ENCODE measurements at places on chromosomes 13 and 19. TPM values are rescaled to one million over a fixed set of nuclear protein-coding genes. Genes with fewer than 3 reads are reported as not detected.

GRCh38 chr19:8196271-8196927 lies 12.8 kb upstream of the CERS4 start:
- peak overlapping the region; percentile 2 for H3K27ac ChIP-seq
- peaks cover 5% of the 10 kb centered on the region for H3K27me3 ChIP-seq
- DNase-seq, result no peak
- H3K4me3 ChIP-seq, result no peak overlapping the region

DNA sequence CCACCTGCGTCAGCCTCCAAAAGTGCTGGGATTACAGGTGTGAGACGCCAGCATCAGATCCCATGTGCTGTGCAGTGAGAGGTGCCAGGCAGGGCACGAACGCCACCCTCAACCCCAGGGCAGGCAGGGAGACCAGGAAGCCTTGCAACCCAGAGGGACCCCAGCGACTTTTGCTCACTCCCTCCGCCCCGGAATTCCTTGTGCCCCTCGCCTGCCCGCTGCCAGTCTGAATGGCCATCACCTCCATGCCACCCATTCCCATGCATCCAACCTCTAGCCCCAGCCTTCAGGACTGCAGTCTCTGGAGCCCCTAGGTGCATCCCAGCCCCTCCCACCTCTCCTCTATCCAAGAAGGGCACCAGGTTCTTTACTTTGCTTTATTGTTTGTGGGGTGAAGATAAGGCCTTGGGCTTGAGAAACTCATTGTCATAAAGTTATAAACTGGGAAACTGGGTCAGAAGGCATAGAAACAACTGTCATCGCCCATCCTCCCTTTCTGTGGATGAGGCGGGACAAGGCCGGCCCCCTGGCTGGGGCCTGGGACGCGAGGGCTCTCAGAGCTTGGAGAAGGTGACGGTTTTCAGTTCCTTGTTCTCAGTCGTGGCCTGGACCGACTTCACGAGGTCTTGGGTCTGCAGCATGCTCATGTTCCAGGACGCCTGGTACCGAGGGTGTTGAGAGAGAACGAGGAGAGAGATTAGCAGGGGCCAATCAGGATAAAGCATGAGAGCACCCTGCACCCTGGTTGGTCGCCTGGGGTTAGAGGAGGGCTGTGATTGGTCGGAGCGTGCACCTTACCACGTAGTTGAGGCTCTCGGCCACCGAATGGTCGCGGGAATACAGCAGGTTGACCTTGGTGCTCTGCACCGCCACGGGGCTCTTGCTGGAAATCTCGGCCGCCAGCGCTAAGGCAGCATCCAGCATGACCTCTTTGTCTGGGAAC lies 2.6 kb upstream of the LGALS4 start:
- H3K36me3 ChIP-seq, result peaks cover 10% of the 10 kb centered on the region
- no peak overlapping the region for H3K27ac ChIP-seq
- peaks cover 1% of the 10 kb centered on the region for H3K4me1 ChIP-seq
- H3K4me3 ChIP-seq, result no peak overlapping the region
- H3K27me3 ChIP-seq, result no peaks in the 10 kb centered on the region

DNA sequence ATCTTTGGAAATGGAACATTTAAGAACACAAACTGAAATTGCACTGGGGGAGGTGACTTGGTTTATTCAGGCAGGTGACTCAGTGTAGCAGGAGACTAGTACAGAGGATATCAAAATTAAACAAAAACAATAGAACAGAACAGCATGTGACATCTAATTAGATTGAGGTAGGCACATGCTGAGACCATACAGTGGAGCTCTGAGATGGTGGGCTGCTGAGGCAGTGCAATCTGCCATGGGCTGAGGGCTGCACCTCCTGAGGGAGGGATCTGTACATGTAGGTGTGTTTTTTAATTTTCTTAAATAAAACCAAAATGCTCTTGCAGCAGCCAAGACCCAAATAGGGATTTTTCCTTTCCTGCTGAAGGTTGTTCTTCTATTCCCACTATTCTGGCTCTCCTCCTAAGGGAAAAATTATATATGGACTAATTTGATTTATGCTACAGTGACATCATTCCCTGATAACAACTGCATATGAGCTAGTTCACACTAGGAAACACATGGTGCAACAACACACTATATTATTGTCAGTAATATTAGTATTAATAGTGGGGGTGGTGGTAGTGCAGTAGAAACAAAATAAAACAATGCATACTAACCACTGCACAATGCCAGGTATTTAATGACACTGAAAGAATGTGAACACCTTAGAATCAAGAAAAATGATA lies 48.0 kb downstream of the LNX2 start:
- H3K4me3 ChIP-seq, result no peak overlapping the region
- no peak overlapping the region for H3K27ac ChIP-seq
- H3K27me3 ChIP-seq, result no peaks in the 10 kb centered on the region

DNA sequence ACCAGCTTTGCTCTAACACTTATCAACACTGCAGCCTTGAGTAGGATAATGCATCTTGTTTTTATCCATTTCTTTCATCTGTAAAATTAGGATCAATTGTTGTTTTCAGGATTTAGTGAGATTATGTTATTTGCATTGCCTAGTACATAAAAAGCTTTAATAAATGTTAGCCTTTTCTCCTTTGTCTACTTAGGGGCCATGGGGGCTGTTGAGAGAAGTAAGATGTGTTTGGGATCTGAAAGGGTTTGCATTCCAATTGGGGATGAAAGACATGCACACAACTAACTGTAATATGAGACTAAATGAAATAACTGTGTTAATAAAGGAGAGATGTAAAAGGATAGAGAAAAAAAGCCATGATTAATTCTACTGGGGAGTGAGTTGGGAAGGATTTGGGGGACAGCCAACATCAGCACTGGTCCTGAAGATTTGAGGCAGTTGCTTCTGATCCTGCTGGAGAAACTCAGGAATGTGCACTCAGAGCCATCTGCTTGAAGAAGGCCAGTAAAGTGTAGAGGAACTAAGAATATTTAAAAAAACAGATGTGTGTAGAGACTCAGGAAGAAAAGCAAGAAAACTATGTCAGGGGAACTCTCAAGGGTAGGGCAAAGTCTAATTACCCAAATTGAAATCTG lies 236.3 kb downstream of the OLFM4 start:
- H3K27me3 ChIP-seq, result no peaks in the 10 kb centered on the region
- no peak overlapping the region for H3K4me3 ChIP-seq

DNA sequence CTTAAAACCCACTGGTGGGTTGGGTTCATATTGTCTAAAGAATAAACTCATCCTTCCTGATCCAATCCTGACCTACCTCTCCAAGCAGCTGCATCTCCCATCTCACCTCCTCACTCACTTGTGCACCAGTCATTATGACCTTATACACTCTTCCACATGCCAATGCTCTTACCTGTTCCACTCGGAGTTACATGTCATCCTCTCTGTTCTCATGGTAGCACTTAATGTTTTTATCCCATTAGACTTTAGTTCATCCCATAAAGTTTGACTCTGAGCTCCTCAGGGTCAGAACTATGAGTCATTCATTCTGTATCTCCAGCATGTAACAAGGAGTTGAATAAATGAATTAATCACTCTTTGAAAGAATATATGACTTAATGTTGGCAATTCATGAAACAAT lies 330.2 kb downstream of the KLF12 start:
- peaks cover 6% of the 10 kb centered on the region for H3K36me3 ChIP-seq
- H3K27me3 ChIP-seq, result no peaks in the 10 kb centered on the region
- no peak overlapping the region for H3K4me3 ChIP-seq
- no peak overlapping the region for H3K27ac ChIP-seq
- H3K4me1 ChIP-seq, result no peaks in the 10 kb centered on the region
- no peak for DNase-seq

GRCh38 chr13:23620613-23621315 lies 50.6 kb downstream of the TNFRSF19 start:
- no peaks in the 10 kb centered on the region for H3K36me3 ChIP-seq
- peaks cover 14% of the 10 kb centered on the region for H3K27me3 ChIP-seq
- H3K27ac ChIP-seq, result no peak overlapping the region
- no peak overlapping the region for H3K4me3 ChIP-seq

GRCh38 chr19:52297601-52298364 lies 814 bp downstream of the ZNF480 start:
- H3K4me1 ChIP-seq, result peaks cover 19% of the 10 kb centered on the region
- peak overlapping the region; percentile 95 for H3K27ac ChIP-seq
- peaks cover 72% of the 10 kb centered on the region for H3K36me3 ChIP-seq
- H3K4me3 ChIP-seq, result peak overlapping the region; percentile 93

- H3K27ac ChIP-seq, result no peak overlapping the region
- no peak overlapping the region for H3K4me3 ChIP-seq
- H3K36me3 ChIP-seq, result no peaks in the 10 kb centered on the region
Observed at GRCh38 chr13:101398191-101398590, 18.1 kb downstream of the NALCN start.

DNA sequence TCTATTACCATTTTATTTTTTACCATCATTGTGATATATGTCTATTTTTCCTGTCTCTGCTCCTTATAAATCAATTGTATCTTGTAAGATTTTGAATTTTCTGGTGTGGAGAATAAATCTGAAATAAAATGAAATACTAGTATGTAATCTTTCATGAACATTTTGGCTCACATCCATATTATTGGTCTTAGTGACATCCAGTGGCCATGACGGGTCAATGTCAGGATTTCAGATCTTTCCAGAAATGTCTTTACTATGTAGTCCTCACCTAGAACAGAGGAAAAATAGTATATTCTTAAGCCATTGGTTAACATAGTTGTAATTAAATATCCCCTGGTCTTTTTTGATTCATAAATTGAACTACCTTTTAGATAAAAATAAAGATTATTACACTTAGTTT lies 109.8 kb upstream of the GPC6 start:
- no peaks in the 10 kb centered on the region for H3K36me3 ChIP-seq
- no peak overlapping the region for H3K27ac ChIP-seq
- H3K4me1 ChIP-seq, result no peaks in the 10 kb centered on the region
- no peaks in the 10 kb centered on the region for H3K27me3 ChIP-seq
- DNase-seq, result no peak

- DNase-seq, result no peak
- no peaks in the 10 kb centered on the region for H3K4me1 ChIP-seq
- H3K36me3 ChIP-seq, result no peaks in the 10 kb centered on the region
- no peaks in the 10 kb centered on the region for H3K27me3 ChIP-seq
- H3K4me3 ChIP-seq, result no peak overlapping the region
- no peak overlapping the region for H3K27ac ChIP-seq
Observed at GRCh38 chr19:53597023-53597422, 34.8 kb upstream of the DPRX start.

DNA sequence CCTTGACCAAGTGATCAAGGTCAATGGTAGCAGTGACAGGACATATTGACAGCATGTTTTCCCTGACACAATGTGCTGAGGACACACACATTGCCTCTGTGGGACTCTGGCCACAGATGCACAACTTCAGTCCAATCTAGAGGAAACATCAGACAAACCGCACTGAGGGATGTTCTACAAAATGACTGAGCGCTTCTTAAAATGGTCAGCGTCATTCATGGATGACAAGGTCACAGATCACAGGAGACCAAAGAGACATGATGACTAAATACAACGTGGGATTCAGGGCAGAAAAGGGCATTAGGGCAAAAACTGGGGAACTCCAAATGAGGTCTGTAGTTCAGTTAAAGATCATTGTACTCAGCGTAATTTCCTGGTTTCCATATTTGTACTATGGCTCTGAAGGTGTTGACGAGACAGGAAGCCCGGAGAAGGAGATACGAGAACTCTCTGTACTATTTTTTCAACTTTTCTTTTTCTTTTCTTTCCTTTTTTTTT lies 20.6 kb downstream of the PBX4 start:
- peak overlapping the region; percentile 97 for H3K27ac ChIP-seq
- DNase-seq, result peak; percentile 84
- H3K36me3 ChIP-seq, result peaks cover 51% of the 10 kb centered on the region
- no peaks in the 10 kb centered on the region for H3K27me3 ChIP-seq

DNA sequence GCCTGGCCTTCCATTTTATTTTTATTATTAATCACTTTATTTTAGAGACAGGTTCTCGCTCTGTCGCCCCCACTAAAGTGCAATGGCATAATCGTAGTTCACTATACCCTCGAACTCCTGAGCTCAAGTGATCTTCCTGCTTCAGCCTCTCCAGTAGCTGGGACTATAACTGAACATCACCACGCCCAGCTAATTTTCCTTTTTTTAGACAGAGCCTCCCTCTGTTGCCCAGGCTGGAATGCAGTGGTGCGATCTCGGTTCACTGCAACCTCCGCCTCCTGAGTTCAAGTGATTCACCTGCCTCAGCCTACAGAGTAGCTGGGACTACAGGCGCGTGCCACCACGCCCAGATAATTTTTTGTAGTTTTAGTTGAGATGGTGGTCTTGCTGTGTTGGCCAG lies 6.7 kb upstream of the PAN3 start:
- H3K36me3 ChIP-seq, result no peaks in the 10 kb centered on the region
- H3K4me3 ChIP-seq, result no peak overlapping the region
- H3K27me3 ChIP-seq, result no peaks in the 10 kb centered on the region

DNA sequence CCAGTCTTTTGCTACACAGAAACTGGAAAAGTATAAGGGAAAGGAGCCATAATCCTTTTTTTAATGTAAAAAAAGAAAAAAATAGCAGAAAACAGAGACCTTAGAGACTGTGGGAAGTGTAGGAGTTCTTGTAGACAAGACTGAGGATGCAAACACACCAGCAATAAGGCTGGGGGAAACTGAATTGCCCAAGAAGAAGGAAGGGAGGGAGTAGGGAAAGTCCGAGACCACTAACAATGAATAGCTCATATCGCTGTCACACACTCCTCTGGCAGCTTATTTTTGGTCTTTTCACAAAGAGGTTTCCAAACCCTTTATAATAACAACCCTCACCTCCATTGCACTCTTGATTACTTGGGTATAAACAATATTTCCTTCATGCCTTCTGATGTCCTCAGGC lies 952.0 kb downstream of the SLITRK5 start:
- no peaks in the 10 kb centered on the region for H3K27me3 ChIP-seq
- peaks cover 4% of the 10 kb centered on the region for H3K4me1 ChIP-seq
- no peak for DNase-seq

GRCh38 chr19:49297403-49297802 lies 27.6 kb downstream of the SLC6A16 start:
- H3K4me3 ChIP-seq, result no peak overlapping the region
- no peaks in the 10 kb centered on the region for H3K4me1 ChIP-seq
- DNase-seq, result no peak
- H3K27me3 ChIP-seq, result peaks cover 8% of the 10 kb centered on the region
- no peaks in the 10 kb centered on the region for H3K36me3 ChIP-seq

- peaks cover 2% of the 10 kb centered on the region for H3K27me3 ChIP-seq
- peak overlapping the region; percentile 87 for H3K27ac ChIP-seq
- peak; percentile 63 for DNase-seq
- peaks cover 5% of the 10 kb centered on the region for H3K36me3 ChIP-seq
- H3K4me3 ChIP-seq, result peak overlapping the region; percentile 79
Observed at GRCh38 chr13:75326173-75327134, 155.5 kb downstream of the TBC1D4 start.

DNA sequence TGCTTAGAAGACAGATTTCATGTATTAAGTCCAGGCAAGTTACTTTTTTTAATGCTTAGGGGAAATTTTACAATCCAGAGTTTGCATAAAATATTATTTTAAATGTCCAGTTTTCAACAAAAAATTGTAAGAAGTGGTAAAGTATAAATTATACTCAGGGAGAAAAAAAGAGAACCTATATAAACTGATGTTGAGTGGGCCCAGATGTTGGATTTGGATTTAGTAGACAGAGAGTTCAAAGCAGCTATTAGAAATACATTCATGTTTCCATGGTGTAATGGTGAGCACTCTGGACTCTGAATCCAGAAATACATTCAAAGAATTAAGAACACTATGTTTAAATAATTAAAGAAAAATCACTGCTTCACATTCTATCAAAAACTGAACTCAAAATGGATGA lies 349.9 kb upstream of the ZNF507 start:
- H3K27ac ChIP-seq, result no peak overlapping the region
- DNase-seq, result no peak
- no peak overlapping the region for H3K4me3 ChIP-seq
- H3K4me1 ChIP-seq, result no peaks in the 10 kb centered on the region
- H3K36me3 ChIP-seq, result no peaks in the 10 kb centered on the region

SIGLEC5 gene
- not detected for total RNA-seq

CD22 gene
- not detected for total RNA-seq

MICOS13 gene
- 49.7 TPM for total RNA-seq

MAG gene
- total RNA-seq, result 0.26 TPM

Data from activated CD8-positive, alpha-beta memory T cell treated with anti-CD3 and anti-CD28 coated beads, Interleukin-2, amount 10 ng/mL, durations not matched to agents 7 days and 5 days (primary cell).